ENCODE measurements at places on chromosomes 16 and 17.

DNA sequence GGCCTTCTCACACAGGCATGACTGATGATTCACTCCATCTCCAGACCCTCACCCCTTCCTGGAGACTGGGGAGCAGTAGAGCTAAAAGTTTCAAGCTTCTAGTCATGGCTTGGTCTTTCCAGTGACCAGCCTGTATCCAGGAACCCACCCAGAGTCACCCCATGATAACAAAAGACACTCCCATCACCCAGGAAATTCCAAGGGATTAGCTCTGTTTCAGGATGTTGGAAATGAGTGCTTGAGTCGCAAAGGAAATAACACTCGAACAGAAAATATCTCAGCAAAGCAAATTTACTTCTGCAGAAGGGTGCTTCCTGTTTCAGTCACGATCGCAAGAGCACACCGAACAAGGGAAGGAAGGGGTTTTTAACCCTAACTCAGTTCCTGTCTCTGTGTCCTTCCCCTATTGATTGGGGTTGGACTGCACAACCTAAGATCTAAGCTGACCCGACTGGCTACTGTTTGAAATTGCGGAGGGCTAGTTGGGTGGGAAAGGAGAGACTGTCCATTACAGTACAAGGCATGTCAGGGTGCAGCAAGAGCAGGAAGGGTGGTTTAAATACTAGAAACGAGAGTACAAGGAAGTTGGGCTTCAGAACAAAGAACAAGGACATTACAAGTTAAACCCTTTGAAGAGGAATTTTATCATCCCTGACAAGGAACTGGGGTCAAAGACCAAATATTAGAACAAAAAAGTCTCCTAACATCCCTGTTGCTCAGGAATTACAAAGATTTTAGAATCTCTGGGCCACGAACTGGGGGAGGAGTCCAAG is 224.4 kb upstream of the CACNG5 start:
- DNase-seq, result no peak

- DNase-seq, result no peak
These were observed 118.5 kb upstream of the CACNG5 start for GRCh38 chr17:66716236-66717026.

DNA sequence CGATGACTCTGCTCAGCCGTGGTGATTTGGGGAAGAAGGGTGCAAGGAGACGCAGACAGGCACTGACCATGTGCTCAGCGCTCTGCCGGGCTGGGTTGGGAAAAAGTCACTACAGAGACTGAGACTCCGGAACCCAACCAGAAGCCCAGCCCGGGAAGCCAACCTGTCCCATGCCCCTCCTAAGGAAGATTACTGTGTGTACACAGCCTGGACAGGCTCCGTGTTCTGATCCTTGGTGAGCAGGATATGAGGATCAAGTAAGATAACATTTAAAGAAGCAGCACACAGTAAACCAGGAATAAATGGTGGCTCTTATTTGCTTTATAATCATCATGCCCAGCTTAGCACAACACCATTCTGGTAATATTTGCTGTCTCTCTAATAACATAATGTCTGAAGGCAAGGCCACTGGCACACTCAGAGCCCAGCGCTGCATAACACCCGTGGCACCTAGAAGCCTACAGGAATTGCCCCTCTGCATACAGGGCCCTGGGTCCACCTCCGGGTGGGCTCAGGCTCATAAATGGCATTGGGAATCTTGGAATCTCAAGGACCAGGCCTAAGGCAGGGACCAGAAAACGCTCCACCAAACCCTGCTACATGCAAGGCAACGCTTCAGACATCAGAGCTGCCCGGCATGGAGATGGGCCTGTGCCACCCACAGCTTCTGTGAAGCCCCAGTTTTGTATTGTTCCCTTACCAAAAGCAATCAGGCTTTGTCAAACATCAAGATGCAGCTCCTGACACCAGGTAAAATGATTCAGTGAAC is 113.5 kb downstream of the DYNLRB2 start:
- DNase-seq, result no peak

- no peak for DNase-seq
These were observed 2.9 kb upstream of the RANGRF start for GRCh38 chr17:8285270-8286181.

- no peak for DNase-seq
These were observed 156.1 kb upstream of the CDH13 start for GRCh38 chr16:82470620-82471152.

DNA sequence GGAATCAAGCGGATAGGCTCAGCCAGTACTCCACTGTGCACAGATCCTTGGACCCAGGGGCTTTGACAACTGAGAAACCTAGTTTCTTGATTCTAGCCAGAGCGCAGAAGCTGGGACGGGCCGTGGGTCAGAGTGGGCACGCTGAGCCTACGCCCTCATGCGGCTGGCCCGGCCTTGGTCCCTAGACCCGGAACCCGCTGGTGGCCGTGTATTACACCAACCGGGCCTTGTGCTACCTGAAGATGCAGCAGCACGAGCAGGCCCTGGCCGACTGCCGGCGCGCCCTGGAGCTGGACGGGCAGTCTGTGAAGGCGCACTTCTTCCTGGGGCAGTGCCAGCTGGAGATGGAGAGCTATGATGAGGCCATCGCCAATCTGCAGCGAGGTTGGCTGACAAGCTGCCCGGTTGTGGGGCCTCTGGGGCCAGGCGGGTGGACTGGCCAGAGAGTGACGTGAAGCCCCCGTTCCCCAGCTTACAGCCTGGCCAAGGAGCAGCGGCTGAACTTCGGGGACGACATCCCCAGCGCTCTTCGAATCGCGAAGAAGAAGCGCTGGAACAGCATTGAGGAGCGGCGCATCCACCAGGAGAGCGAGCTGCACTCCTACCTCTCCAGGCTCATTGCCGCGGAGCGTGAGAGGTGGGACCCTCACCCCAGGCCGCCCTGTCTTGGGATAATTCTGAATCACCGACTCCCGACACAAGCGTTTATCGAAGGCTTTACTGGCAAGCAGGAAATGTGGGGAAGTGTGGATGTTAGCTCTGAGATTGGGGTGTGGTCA is 946 bp downstream of the STUB1 start:
- DNase-seq, result no peak

DNA sequence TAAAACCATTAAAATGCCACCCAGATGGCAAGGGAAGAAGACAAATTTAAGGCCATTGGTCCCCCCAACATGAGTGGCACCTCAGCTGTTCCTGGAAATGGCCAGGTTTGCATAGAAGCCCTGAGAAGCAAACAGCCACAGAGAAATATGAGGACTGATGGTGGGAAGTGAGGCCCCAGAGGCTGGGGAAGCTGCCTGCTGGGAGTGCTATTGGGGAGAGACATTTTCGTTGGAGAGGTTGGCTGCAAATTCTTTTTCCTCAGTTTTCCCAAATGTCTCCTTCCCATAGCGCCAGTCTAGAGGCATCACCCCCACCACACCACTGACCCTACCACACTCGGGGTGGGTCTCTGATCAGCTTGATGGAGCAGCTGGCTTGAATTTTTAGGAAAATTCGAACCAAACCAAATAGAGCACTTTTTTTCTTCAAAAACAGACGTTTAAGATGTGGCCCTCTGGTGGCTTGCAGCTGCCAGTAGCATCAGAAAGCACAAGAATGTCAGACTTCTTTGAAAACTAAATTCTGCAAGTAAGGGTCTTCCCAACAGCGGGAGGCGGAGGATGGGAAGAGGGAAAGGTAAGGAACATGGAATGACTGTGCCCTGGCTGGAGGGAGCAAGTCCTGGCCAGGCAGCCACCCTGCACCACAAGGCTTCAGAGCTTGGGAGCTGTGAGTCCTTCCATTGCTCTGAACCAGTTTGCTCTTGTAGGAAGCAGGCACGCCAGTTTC is 13.2 kb upstream of the SLC12A3 start:
- no peak for DNase-seq

Measured in stimulated activated CD4-positive, alpha-beta T cell treated with anti-CD3 and anti-CD28 coated beads, Interleukin-12 subunit alpha, Interleukin-12 subunit beta, amount 100 ng/mL, for 48 hours (primary cell).